ENCODE measurements at places on chromosomes 16 and 17. TPM values are rescaled to one million over a fixed set of nuclear protein-coding genes. Genes with fewer than 3 reads are reported as not detected.

The KRT31 gene
- total RNA-seq: not detected

DNA sequence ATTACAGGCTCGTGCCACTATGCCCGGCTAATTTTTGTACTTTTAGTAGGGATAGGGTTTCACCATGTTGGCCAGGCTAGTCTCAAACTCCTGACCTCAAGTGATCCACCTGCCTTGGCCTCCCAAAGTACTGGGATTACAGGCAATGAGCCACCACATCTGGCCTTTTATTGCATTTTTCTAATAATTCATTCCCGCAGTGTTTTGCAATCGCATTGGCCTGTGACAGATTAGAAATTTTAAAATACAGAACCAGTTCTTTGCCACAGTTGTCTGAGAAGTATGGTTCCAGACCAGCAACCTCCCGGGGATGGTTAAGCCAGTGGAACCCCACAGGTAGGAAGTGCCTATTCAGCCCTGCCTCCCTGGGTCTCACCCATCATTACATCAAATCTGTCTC is 3.2 kb upstream of the CRHR1 start:
- H3K27ac ChIP-seq: no peak overlapping the region
- H3K36me3 ChIP-seq: no peaks in the 10 kb centered on the region
- H3K27me3 ChIP-seq: peaks cover 88% of the 10 kb centered on the region

The UNC13D gene
- 91.4 TPM for total RNA-seq

The TMEM238L gene
- total RNA-seq: not detected

The UTS2R gene
- total RNA-seq: not detected

The ALOX12B gene
- not detected for total RNA-seq

- no peaks in the 10 kb centered on the region for H3K4me1 ChIP-seq
- no peak overlapping the region for H3K4me3 ChIP-seq
- no peaks in the 10 kb centered on the region for H3K27me3 ChIP-seq
Observed at GRCh38 chr16:64121473-64121872, 1000.4 kb downstream of the CDH11 start.

DNA sequence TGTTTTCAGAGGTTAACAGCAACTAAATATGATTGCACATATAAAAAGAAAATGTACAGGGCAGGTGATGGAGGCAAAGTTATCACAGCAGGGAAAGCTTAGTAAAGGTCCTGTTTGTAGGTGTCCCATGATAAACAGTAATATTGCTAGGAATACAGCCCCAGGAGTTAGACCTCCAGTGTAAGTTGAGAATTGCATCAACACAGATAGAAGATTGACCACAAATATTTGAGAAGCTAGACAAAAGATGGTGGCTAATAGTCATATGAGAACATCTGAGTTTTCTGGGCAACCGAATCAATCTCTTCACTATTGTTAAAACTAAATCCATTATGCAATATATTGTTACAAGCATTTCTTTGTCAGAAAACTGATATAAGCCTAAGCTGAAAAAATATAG is 152.6 kb downstream of the CDH11 start:
- H3K4me3 ChIP-seq: no peak overlapping the region
- no peak overlapping the region for H3K27ac ChIP-seq
- no peak for DNase-seq
- no peaks in the 10 kb centered on the region for H3K36me3 ChIP-seq

DNA sequence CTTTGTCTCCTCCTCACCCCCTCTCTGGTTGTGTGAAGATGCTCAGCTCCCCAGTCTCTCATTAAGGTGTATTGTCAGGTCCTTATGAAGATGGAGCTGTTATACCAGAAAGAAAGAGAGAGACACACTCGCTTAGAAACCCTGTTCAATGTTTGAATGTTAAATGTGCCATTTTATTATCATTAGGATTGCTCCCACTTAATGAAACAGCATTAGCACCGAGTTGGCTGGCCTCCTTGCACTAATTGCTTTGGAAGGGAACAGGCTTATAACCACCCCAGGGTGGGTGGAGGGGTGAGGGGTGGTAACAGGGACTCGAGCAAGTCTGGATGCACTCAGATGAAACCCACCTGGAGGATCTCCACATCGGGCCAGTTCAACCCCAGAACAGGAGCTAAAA is 14.4 kb downstream of the PIPOX start:
- DNase-seq: no peak
- H3K4me3 ChIP-seq: no peak overlapping the region
- H3K36me3 ChIP-seq: no peaks in the 10 kb centered on the region
- no peaks in the 10 kb centered on the region for H3K27me3 ChIP-seq
- H3K27ac ChIP-seq: no peak overlapping the region
